ENCODE measurements at places on chromosomes 11 and 22. TPM values are rescaled to one million over a fixed set of nuclear protein-coding genes. Genes with fewer than 3 reads are reported as not detected.

Gene C11orf86
- total RNA-seq, result not detected

Gene CCDC73
- not detected for total RNA-seq

Gene ANO9
- not detected for total RNA-seq

Gene GRM5
- total RNA-seq, result not detected

Gene ANAPC15
- 15.5 TPM for total RNA-seq

All from cardiac atrium fibroblast (primary cell).